ENCODE measurements at places on chromosomes 7 and 10.

GRCh38 chr10:130074639-130075038 lies 36.0 kb downstream of the C10orf143 start:
- DNase-seq, result no peak

DNA sequence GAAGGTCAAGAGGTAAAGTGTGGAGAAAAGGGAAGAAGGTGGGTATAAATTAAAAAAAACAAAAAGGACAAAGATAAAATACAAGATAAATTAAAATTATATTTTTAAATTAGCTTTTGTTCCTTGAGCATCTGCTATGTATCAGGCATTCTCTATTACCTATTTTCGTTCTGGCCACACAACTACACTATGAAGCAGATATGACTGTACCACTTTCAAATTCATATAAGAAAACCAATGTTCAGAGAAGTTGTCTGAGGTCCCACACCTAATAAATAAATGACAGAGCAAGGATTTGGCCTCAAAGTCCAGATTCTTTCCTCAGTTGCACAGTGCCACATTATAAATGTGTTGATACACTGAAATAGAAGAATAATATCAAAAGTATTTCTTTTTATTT lies 103.8 kb upstream of the PCDH15 start:
- DNase-seq, result no peak

GRCh38 chr10:63265222-63265617 lies 132.1 kb downstream of the NRBF2 start:
- no peak for DNase-seq

GRCh38 chr7:115869190-115869589 lies 161.4 kb downstream of the TFEC start:
- DNase-seq, result no peak

DNA sequence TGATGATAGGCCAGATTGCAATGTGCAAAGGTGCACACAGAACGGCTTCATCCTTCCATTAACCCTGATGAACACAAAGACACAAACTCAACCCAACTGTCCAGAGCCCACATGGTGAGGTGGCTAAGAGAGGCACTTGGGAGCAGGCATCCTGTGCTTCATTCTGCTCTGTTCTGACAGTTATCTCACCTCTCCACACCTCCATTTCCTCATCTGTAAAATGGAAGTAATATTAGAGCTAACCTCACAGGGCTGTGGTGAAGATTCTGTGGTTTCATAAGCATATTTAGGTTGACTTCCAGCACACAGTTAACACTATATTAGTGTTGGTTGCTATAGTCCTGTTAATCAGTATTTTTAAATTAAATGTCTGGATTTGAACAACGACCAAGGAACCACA lies 126.3 kb downstream of the TAX1BP1 start:
- DNase-seq, result no peak

GRCh38 chr7:101918426-101918825 lies 101.0 kb downstream of the CUX1 start:
- DNase-seq, result no peak

DNA sequence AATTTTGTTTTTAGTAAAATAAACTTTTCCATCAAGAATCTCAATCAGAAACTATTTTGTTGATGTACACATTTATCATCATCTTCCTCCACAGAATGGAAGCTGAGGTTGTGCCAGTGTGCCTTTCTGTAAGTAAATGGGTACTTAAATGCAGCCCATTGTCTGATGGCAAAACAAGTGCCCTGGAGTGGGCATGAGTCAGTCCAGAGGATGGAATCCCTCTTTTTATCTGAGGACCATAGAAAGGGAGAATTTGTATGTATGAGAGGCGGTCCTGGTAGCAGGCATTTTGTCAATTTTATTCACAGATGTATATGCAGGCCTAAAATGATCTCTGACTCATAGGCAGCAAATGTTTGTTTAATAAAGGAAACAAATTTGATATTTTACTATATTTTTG lies 102.1 kb upstream of the MAGI2 start:
- no peak for DNase-seq

DNA sequence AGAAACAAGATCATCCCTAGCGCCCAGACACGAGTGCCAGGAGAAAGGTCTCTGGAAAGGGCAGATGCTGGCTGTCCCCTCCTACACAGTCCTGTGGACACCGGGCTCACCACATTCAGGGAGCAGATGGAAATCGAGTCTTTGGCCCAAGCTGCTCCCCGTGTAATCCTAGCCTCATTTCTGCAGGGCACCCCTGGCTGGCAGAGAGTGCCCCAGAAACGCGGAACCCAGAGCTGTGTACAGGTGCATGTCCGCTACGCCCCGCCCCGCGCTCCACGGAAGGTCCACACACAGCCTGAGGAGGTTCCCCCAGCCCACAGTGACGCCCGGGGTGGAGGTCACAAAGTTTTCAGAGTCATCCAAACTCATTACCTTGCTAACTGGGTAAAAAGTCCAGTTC lies 202.8 kb downstream of the MAD1L1 start:
- no peak for DNase-seq

DNA sequence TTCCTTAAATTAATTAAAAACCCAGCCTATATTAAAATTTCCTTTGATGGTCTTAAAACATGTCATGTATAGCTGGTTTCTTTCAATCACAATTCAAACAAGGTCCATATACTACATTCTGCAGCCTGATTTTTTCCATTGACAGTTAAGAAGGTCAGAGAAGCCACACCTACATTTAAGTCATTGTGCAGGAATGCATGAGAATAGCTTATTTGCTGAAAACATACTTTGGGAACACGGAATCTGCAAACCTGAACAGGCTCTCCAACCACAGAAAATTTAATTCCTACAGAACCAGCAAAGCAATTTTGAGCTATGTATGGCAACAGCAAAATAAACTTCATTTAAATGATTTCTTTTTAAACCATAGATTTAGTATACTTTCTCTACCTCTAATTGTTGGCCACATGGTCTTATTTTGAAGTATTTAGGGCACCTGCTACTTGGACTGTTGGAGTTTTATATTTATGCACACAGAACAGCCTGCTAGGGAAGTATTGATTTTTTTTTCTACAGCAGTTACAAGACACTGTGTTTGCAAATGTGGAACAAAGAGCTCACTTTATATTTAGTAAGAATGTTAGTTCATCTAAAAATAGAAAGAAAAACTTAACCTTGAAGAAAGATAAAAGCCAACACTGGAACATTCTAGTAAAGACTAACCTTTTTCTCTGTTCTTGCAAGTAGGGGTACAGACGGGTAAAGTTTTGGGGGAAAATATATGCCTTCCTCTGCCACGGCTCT lies 240.9 kb upstream of the IMMP2L start:
- DNase-seq, result no peak

- peak; percentile 6 for DNase-seq
These were observed 133.1 kb downstream of the MYL10 start for GRCh38 chr7:101496017-101496416.

- no peak for DNase-seq
These were observed 637 bp downstream of the HSPA14 start for GRCh38 chr10:14838582-14839304.

DNA sequence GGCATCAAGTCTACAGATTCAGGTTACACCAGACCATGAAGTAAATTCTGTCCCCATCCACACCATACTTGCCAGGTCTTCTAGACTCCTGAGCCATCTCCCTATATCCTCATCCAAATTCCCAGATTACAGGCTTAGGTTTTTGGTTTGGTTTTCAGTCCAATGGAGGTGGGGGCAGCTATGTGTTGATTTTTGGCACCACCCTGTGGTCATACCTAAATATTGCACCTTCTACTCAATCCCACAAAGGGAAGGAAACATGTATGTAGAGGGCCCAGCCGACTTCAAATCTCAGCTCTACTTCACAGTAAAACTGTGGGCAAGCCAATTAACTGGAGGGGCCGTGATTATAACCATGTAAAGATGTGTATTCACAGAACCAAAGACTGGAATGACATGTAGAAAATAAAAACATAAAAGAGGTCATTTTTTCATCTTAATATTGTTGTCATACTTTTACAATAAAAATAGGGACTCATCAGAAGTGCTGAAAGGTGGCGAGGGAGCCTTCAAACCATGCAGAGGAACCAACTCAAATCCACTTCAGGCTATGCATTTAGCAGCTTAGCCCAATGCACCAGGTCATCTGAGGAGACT lies 19.8 kb downstream of the ERCC6 start:
- no peak for DNase-seq

DNA sequence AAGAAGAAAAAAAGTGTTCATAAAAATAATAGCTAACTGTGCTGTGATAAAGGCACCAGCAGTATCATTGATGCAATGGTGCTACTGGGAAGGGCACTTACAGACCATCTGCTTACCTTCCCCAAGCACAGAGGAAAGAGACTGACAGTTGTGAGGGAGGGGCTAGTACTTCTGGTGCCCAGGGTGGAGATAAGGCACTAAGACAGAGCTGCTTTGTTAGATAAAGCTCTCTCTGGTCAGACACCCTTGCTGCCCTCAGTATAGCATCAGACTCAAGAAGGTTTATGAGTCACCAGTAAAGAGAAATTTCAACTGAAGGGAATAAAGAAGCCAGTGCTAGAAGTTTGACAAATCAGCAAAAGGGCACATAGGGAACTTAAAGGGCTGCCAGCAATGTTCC lies 325.6 kb downstream of the HPSE2 start:
- no peak for DNase-seq

DNA sequence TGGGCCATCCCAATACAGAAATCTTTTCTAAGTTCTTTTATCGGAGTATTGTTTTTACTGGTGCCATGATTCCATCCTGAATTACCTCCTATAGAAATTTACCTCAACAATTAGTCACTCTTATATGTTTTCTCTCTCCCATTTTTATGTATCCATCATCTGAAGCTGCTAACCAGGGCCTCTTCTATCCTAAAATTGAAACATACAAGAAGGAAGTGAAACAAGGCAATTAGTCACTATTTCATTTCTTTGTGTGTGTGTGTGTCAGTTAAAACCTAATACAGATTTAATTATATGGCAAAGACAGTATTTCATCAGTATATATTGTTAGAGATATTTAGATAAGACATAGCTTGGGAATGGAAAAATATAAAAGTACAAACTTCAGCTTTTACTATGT lies 148.4 kb upstream of the AHR start:
- no peak for DNase-seq

- DNase-seq, result no peak
These were observed 17.6 kb downstream of the ARHGAP19 start for GRCh38 chr10:97274828-97275227.

DNA sequence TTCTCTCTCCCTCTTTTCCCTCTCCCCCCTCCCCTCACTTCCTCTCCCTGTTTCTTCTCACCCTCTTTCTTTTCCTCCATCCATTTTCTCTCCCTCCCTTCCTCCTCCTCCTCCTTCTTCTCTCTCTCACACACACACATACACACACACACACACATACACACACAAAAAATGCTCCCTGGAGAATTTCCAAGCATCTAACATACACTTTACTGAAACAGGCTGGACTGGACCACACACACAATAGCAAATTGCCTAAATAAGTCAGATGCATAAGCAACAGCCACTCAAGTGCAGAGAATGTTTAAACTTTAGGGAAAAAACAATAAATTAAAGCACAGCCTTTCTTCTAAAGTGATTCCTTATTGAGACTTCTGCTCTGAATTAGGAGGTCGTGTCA lies 267.7 kb downstream of the FGFR2 start:
- no peak for DNase-seq

DNA sequence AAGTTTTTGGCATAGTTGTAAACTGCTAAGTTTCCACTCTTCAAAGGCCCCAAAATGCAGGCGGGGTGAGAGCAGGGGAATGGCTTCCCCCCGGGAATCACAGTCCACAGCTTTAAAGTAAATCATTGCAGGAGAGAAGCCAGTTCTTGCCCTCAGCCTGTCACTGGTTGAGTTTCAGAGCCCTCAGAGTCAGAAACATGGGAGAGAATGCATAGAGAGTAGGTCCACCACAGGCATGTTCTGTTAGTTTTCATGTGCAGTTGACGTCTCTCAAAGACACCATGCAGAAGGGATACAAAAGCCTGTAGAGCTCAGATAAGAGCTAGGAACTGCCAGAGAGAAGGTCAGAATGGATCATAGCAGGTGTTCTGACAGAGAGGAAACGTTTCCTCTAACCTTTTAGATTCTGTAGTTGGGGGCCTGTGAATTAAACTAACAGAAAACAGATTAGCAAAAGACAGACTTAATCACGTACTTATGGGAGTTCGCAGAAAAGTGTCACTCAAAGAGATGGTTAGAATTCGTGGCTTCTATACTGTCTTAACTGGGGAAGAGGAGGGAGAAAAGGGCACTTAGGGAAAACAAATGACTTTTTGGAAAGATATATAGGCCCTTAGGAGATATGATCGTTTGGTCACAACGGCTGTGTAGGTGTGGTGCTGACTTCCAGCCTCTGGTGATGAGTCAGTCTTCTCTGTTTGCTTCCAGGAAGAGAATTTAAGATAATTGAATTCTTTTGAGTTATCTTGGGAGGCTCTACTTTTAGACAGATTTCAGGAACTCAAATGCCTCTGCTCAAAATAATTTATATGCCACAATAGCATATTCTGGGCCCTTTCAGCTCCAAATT lies 48.0 kb upstream of the MSRB2 start:
- no peak for DNase-seq

GRCh38 chr7:64618785-64619456 lies 47.0 kb upstream of the ZNF107 start:
- DNase-seq, result no peak

- no peak for DNase-seq
These were observed 42.6 kb upstream of the CXCL12 start for GRCh38 chr10:44427479-44427878.

DNA sequence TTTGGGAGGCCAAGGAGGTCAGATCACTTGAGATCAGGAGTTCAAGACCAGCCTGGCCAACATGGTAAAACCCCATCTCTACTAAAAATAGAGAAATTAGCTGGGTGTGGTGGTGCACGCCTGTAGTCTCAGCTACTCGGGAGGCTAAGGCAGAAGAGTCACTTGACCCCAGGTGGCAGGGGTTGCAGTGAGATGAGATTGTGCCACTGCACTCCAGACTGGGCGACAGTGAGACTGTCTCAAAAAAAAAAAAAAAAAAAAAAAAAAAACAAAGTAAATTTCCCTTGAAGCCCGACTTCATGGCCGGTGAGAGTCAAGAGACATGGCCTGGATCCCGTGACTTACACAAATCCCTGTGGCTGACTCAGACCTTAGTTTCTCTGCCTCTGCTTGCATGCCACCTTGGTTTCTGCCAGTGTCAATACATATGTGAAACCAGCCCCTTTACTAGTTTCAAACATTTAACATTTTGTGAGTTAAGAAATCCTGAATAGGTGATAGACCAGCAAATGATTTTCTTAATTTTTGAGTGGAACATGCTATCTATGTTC lies 62.8 kb downstream of the ZEB1 start:
- no peak for DNase-seq

DNA sequence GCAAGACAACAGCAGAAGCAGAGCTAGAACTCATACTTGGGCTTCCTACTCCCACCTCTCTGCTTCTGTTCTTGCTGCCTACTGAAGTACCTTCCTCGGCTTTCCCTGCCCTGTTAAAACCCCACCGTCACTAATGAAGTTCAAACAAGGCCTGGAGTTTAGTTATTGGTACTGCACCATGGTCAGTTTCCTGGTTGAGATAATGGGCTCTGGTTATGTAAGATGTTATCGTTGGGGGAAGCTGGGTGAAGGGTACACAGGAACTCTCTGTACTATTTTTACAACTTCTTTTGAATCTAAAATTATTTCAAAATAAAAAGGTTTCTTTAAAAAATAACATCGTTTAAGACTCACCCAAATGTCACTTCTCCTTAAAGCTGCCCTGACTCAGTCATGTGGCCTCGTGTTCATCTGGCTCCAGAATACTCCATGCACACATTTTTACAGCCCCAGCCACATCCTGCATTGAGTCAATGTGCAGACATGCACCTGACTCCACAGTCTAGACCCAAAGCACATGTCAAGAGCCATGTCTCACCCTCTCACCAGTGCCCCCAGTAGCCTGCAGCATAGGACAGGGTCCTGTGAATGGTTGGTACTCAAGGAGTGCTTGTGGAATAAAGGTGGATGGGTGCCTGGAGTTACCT lies 36.9 kb upstream of the AQP1 start:
- no peak for DNase-seq

All from D721Med (cell line).